ENCODE measurements at places on chromosomes 12 and 14.

DNA sequence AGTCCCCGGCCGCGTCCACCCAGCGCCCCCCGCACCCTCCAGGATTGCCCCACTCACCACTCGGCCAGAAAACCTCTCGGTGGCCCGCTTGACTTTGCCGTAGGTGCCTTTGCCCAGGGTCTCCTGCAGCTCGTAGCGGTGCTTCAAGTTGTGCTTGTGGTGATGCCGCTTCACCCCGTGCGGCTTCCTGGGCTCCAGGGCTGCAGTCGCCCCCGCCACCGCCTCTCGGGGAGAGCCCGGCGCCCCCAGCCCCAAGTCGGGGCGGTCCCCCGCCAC lies 459 bp downstream of the NUAK1 start:
- DNase-seq, result no peak

- peak; percentile 13 for DNase-seq
Observed at GRCh38 chr14:96363751-96364336, 518 bp downstream of the GSKIP start.

DNA sequence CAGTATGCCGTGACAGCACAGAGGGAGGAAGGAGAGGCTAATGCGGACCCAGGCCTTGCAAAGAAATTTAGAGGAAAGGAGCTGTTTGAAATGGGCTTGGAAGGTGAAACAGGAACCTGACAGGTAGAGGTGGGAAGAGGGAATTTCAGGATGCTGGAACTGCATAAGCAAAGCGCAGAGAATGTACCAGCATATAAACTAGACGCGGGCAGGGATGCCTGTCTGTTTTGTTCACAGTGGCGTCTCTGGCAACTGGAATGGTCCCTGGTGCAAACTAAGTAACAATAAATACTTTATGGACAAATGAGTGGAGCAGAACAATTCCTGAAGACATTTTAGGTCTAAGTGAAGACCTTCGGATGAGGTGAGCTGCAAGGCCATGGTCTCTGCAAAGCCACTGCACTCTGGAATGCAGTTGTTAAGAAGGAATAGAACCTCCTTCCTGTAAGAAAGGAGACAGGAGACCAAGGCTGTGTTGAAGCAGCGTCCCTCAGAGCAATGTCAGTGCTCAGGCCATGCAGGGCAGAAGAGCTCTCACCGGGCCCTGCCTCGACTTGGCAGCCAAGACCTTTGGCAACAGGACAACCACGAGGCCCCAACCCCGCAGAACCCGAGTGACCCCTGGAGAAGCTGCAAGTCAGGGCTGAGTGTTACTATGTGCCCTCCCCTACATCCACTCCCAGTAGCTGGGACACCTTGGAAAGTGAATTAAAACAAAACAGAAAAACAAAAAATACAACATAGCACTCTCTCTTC lies 42.8 kb downstream of the PITPNM2 start:
- no peak for DNase-seq

DNA sequence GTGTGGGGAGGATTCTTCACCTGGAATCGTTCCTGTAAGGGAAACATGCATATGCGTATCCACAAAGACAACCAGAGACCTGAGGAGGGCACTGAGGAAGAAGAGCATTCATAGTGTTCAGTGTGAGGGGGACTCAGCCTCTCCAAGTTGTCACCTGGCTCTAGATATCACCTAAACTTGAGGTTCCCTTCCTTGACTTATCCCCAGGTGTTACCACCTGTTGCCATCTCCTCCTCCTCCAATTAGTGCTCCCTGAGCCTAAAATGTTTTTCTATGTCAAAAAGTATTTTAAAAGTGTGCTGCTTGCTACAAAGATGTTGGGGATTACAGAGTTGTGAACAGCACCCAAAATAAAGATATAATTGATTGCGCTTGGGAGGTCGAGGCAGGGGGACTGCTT lies 41.0 kb downstream of the FMNL3 start:
- no peak for DNase-seq
